ENCODE measurements at places on chromosomes 13 and 19.

DNA sequence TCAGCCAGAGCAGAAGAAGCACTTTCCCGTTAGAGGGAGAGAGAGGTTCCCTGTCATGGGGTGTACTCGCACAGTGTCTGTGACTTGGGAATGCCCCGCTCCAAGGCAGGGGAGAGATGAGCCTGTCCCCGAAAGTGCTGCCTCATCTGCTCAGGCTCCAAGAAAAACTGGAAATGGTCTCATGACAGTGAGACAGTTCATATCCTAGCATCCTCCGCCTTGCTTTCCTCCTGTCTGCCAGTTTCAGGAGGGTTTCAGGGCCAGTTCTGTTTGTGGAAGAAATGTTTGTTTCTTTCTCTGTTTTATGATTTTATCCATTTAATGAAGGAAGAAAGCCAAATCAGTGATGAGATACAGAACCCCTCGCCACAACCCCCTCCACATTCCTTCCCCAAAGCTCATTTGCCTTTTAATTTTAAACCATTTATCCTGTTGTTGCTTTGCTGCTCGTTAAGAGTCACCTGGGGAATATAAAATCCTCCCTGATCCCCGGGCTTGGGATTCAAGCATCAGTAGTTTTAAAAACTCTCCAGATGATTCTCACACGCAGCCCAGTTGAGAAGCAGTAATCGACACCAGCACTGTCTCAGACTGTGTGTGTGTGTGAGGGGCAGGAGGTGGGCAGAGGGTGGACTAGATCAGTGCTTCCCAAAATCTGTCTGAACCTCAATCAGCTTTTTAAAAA lies 144.6 kb upstream of the UBL3 start:
- DNase-seq = no peak

- DNase-seq = no peak
Measured at GRCh38 chr13:32048816-32049215, 17.2 kb downstream of the FRY start.

- no peak for DNase-seq
Measured at GRCh38 chr19:38538793-38539528, 78.8 kb downstream of the MAP4K1 start.

GRCh38 chr13:25902891-25903341 lies 148.9 kb downstream of the SHISA2 start:
- DNase-seq = no peak

DNA sequence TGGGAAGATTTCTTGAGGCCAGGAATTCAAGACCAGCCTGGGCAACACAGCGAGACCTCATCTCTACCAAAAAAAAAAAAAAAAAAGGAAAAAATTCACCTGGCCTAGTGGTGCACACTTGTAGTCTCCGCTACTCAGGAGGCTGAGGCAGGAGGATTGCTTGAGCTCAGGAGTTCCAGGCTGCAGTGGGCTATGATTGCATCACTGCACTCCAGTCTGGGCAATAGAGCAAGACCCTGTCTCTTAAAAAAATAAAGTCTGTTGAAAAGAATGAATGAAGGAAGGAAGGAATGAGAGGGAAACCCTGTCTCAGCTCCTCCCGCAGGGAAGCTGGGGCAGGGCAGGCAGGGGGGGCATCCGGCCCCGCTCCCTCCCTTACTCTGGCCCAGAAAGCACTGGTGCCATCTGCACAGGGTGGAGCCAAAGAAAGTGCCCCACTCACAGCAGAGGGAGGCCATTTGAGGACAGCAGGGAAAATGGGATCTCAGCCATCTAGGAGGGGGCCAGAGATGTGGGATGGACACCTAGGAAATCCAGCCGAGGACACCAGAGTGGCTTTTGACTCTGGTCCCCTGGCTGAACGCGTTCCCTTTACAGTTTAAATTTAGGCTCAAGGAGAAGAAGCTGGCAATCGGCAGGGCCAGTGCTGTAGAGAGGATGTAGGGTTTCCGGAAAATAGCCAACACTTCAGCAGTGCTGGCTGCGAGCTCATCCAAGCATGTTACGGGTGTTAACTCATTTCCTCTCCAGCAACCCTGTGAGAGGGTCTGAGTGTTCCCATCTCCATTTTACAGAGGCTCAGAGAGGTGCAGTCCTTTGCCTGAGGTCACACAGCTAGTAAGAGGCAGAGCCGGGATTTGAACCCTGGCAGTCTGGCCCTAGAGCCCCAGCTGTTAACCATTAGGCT lies 3.6 kb upstream of the HPN start:
- no peak for DNase-seq

GRCh38 chr13:108938155-108938554 lies 308.7 kb downstream of the MYO16 start:
- DNase-seq = no peak

DNA sequence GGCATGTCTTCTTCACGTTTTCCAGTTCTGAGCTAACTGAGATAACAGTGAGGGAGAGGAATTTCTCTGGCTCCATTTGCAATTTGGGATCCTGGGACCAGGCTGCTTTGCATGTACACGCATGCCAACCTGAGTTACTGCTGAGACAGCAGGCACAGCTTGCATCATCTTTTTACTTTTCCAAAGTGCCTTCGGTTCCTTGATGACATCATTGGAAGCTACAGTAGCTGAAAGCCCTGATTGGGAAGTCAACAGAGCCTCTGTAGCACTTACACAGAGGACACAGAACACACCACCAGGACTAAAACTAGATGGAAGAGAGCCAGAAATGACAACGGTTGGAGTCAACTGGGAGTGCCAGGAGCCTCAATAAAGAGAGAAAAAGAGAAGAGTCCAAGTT lies 399.1 kb upstream of the GPC6 start:
- DNase-seq = no peak

GRCh38 chr13:100089465-100090032 lies 656 bp downstream of the PCCA start:
- no peak for DNase-seq

DNA sequence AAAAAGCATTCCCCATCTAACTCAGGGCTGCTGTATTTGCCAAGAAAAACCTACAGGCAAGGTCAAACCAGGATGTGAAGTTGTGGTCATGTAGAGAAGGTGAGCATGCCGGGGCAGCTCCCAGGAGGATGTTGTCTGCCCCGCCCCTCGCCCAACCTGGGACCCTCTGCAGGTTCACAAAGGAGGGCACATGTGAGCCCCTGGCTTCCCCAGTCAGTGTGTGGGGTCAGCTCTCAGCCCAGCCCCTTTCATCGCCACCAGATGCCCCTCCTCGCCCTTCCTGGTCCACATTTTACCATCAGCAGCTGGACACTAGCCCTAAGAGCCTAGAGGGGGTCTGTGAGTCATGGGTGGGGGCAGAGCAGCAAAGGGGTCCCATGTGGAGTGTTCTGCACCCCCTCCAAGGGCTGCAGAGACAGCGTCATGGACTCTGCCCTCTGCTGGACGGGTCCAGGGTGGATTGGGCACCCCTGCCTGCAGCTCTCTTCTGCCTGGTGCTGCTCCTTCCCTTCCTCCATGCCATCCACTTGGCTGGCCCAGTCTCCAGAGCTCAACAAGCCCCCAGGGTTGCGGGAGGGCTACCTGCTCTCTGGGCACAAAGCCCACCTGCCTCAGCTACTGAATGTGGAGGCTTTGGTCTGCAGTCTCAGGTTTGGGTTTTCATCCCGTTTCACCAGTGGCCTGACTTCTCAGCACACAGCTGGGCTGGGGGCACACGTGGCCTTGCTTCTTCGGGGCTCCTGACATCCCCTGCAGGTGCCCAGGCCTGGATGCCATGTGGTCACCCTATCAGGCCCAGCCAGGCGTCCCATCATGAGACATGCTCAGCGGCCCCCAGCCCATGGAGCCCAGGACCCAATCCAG lies 3.7 kb downstream of the PLEKHF1 start:
- DNase-seq = no peak

GRCh38 chr13:26012995-26013394 lies 38.8 kb downstream of the SHISA2 start:
- no peak for DNase-seq

DNA sequence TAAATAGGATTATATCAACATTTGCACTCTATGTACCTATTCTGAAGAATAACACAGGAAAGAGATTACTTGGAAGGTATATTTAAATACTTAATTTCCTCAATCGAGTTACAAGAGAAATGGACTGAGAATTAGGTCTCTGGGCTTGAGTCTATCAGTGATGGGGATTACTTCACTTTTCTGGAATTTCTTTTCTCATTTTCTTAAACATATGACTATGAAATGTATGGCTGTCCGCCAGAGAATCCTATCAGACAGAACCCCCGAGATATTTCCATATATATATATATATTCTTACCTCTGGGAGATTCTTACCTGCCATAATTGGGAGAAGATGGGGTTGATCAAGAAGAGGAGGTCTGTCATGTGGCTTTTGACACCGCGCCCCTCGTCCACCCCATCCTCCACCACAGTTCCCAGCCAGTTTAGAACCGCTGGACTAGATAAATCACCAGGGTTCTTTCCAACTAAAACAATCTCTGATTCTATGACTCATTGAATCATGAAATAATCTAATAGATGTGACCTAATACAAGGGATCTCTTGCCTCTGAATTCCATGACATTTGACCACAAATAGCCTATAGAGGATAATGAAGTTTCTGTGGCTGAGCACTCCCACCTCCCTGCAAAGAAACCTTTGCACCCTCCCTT lies 231.3 kb downstream of the TBC1D4 start:
- DNase-seq = no peak

GRCh38 chr19:41999878-42000208 lies 5.8 kb upstream of the ATP1A3 start:
- DNase-seq = no peak

DNA sequence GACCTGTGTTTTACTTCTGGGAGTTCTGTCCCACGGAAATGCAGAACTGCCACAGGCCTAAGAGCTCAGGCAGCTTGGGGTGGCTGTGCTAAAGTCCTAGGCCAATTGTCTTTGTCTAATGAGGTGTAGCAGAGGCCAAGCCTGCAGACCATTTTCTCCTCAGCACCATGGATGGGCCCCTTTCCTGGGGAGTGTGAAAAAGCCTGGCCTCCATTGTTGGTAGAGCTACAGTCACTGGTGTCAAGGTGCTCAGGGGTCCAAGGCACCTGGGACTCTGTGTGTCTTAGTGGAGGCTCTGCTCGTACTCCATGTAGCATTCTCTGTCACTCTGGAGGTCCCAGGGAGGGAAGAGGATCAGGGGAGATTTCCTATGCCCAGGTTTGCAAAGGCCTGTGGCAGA lies 329.6 kb downstream of the SLITRK5 start:
- DNase-seq = no peak

DNA sequence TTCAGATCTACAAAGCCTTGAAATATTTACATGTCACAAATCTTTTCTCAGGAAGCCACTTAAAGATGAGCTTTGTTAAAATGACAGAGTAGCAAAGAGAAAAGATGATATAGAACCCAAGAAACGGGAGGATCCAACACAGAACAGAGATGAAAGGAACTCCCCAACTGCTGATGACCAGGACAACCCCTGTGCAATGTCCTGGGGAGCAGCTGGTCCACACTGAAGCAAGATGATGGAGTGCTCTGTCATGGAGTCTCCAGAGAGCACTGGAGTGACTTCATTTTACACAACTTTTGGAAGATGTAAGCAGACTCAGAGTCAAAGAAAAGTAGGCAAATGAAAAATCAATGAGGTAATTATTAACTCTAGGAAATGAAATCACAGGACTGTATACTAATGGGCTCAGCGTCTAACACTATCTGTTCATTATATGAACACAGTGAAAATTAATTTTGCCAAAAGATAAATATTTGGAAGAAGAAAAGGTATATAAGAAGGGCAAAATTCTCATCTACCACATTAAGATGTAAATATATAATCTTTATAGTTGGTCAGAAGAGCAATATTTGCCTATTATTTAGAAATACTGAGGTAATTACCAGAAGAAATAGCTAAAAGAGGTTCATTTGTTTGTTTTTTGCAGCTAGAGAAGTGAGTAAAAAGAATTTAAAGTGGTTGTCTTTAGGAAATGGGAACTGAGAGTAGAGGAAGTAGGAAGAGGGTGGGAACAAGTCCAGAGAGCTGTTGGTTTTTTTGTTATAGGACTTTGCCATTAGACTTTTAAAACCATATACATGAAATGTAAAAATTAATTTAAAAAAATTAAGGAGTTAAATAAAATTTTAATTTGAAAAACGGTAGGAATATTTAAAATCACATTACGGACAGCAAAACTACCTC lies 30.5 kb downstream of the MTRF1 start:
- no peak for DNase-seq

GRCh38 chr13:80814541-80814940 lies 473.6 kb upstream of the SPRY2 start:
- DNase-seq = no peak

GRCh38 chr13:94716016-94716415 lies 3.7 kb upstream of the SOX21 start:
- no peak for DNase-seq

DNA sequence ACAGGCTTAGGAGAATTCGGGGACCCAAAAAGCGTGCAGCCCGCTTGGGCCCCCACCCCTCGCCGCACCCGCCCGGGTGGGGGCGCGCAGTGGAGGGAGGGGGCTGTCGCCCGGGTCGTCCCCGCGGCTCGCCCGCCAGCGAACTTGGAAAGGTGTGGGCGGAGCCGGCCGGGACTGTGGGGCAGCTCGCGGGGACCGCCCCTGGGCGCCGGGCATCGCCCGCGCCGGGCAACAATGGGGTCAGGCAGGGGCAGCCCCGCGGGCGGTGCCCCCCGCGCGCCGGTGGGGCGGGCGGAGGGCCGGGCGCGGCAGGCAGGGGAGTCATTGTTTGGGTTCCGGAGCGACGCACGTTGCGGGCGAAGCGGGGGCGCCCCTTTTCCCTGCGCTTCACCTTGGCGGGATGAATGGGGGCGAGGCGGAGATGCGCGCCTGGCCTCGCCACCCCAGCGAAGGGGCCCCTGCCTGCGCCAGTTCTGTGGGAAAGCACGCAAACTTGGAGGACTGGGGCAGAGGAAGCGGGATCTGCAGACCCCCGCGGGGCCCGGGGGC lies 647 bp upstream of the KLF12 start:
- no peak for DNase-seq

DNA sequence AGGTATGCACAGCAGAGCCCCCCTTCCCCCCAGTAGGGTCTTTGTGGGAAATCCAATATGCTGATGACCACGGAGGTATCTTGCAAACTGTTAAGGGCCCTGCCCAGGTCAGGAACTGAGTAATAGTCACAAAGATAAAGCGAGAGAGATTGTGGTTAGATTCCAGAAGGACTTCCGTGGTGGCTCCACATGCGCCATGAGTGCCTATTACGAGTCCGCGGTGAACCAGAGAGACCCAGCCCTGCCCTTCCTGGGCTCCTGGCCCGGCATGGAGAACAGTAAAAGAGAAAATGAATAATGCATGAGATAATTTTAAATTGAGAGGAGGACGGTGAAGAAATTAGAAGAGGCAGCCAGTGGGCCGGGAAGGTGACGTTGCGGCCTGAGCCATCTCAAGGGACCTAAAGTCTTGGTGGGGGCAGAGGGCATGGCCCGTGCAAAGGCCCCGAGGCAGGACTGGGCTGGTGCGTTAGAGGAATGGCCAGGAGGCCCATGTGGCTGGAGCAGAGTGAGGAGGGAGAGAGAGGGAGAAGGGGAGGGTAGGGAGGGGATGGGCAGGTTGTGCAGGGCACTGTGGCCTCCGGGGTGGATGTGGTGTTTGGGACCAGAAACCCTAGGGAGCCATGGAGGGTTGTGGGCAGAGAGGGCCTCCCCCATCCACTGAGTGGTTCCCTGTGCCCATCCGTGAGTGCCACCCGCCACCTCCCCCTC lies 46.6 kb upstream of the NFIC start:
- DNase-seq = no peak

- no peak for DNase-seq
Measured at GRCh38 chr13:24090049-24090448, 70.5 kb upstream of the SPATA13 start.

- no peak for DNase-seq
Measured at GRCh38 chr13:22000191-22000590, 329.3 kb downstream of the FGF9 start.

GRCh38 chr13:114035583-114036531 lies 62.0 kb upstream of the C13orf46 start:
- DNase-seq = no peak

- DNase-seq = no peak
Measured at GRCh38 chr19:46378268-46378667, 31.4 kb downstream of the PPP5C start.

Measured in neuronal stem cell (in vitro differentiated cells).